ENCODE measurements at places on chromosomes 3 and 15.

DNA sequence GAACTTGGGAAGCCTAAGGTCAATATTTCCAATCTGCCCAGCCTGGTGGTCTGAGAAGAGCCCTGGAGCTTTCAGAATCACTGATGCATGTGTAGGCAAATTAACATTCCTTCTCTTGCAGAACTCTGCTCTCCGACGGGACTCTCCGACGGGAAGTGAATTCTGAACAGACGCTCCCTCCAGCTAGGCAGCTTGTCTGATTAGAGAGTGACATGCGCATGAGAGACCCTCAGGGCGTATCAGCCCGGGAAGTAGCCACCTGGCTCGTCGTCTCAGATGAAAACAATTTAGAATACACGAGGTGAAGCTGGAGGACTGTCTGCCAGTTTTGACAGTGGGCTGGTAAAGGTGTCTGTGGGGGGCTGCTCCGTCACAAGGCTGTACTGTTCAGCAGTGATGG lies 103.1 kb downstream of the DGKG start:
- no peak for DNase-seq

DNA sequence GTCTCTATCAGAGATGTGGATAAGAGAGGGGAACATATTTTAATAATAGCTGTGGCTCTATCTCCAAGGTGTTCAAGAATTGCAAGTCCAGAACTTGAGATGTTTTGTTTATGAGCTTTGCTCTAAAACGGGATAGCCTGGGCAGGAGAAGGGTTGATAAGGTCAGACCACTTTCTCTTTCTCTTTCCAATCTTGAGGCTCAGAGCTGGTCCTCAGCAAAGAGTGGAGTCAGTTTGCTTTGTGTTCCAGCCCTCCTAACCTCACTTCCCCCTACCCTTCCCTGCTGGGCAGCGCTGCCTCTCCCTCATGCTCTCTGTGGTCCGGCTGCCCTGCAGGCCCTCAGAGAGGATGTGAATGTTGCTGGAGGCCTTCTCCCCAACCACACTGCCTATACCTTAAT lies 13.8 kb downstream of the KLHL6 start:
- peak; percentile 20 for DNase-seq

DNA sequence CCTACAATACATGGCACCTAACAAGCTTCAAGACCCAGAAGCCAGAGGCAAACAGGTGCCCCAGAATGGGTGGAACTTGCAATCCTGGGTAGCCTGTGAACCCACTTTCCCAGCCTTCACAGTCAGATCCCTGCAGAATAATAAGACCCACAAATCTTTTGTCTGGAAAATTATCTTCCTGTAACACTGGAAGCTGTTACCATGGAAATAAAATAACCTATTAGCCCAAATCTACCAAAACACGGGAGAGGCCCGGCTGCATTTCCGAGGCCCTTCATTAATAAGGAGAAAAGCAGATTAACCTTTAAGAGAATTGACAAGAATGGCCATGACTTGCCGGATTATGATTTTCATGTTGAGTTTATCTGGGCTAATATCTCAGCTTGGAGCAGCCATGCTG lies 256.1 kb upstream of the PROK2 start:
- no peak for DNase-seq

- no peak for DNase-seq
Measured at GRCh38 chr15:91553196-91553854, 300.2 kb upstream of the SLCO3A1 start.
